ENCODE measurements at places on chromosomes 16 and 17. TPM values are rescaled to one million over a fixed set of nuclear protein-coding genes. Genes with fewer than 3 reads are reported as not detected.

- H3K27me3 ChIP-seq: no peaks in the 10 kb centered on the region
- H3K36me3 ChIP-seq: no peaks in the 10 kb centered on the region
- H3K27ac ChIP-seq: no peak overlapping the region
- DNase-seq: no peak
- peaks cover 12% of the 10 kb centered on the region for H3K4me1 ChIP-seq
Measured at GRCh38 chr16:48497932-48498768, 111.8 kb downstream of the N4BP1 start.

The SLFN12L gene
- 0.35 TPM for total RNA-seq

- DNase-seq: no peak
- no peak overlapping the region for H3K27ac ChIP-seq
- H3K36me3 ChIP-seq: peaks cover 14% of the 10 kb centered on the region
- H3K4me1 ChIP-seq: no peaks in the 10 kb centered on the region
Measured at GRCh38 chr16:68972013-68972412, 128.7 kb downstream of the TANGO6 start.

- DNase-seq: no peak
- H3K36me3 ChIP-seq: peaks cover 26% of the 10 kb centered on the region
- H3K27me3 ChIP-seq: no peaks in the 10 kb centered on the region
Measured at GRCh38 chr17:18270046-18270931, 9.8 kb downstream of the MIEF2 start.

DNA sequence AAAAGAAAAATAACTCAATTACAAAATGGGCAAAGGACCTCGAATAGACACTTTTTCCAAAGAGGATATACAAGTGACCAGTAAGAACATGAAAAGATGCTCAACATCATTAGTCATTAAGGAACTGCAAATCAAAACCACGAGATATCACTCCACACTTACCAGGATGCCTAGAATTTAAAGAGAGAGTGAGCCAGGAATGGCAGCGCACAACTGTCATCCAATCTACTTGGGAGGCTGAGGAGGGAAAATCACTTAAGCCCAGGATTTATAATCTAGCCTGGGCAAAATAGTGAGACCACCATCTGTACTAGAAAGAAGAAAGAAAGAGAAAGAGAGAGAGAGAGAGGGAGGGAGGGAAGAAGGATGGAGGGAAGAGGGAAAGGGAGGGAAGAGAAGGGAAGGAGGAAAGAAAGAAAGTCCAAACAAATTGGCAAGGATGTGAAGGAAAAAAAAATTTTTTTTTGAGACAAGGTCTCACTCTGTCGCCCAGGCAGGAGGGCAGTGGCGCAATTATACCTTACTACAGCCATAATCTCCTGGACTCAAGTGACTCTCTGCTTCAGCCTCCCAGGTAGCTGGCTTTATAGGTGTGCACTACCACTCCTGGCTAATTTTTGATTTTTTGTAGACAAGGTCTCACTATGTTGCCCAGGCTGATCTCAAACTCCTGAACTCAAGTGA lies 22.6 kb downstream of the TBX2 start:
- DNase-seq: no peak
- peaks cover 33% of the 10 kb centered on the region for H3K27me3 ChIP-seq
- no peak overlapping the region for H3K4me3 ChIP-seq
- H3K27ac ChIP-seq: no peak overlapping the region
- no peaks in the 10 kb centered on the region for H3K4me1 ChIP-seq

DNA sequence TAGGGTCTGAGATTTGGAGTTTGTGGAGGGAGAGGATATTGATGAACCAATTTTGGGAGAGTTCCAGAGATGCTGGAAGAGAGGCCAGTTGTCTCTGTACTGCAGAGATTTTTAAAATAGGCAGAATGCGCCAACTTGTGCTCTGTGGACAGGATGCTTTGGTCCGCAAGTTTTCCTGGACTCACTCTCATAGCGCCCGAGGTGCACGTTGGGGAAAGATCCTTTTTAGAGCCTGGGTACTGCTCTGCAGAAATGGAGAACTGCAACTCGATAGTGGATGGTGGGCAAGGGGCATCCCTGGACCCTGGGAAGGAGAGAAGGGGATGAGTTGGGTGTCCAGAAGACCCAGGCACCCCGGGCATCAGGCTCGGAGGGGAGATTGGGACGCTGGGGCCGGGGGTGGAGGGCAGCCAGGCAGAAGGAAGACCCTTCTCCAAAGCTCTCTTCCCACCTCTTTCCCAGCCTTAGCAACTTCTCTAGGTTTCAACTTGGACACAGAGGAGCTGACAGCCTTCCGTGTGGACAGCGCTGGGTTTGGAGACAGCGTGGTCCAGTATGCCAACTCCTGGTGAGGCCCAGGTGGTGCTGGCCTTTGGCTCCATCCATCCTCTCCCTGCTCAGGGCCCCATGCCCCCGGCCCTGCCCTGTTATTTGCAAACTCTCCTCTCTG lies 590 bp downstream of the ITGAX start:
- H3K4me1 ChIP-seq: peaks cover 8% of the 10 kb centered on the region
- no peak overlapping the region for H3K27ac ChIP-seq
- DNase-seq: no peak
- H3K4me3 ChIP-seq: no peak overlapping the region
- H3K36me3 ChIP-seq: no peaks in the 10 kb centered on the region
- H3K27me3 ChIP-seq: peaks cover 16% of the 10 kb centered on the region

All from MCF 10A (cell line).